Ureter (tissue), 1 donor: ENCODE measurements at places on chromosomes 5 and 9.
A peak's percentile ranks its signal among the peaks of the same experiment; 100 is the strongest.

DNA sequence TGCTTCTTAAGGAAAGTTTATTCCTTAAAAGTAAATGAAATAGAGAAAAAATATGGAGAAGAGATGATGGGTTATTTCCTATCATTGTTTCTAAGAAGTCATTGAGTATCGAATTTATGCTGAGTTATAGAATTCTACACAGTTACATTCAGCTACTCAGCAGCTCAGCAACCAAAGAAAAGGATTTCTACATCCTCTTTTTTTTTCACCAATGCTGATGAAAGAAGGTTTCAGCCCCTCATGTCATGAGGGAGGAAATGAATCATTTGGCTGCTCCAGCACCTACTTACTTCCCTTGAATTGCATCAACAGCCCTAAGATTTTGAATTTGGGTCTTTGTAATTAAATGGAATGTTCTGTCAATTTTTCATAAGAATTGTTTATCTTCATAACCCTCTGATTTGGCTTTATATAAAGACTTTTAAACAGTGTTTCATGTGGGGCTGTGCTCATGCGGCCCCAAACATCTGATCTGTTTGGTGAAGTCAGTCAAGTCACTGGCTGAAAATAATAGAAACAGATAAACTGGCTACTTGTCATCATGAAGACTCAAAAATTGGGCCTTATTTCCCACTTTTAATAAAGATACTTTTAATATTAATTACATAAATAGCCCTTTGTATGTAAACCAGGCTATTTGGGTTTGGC lies 18.5 kb upstream of the SNX2 start:
- DNase-seq: no peak

GRCh38 chr9:34252016-34252415 lies 73.2 kb downstream of the UBAP1 start:
- no peak for DNase-seq

DNA sequence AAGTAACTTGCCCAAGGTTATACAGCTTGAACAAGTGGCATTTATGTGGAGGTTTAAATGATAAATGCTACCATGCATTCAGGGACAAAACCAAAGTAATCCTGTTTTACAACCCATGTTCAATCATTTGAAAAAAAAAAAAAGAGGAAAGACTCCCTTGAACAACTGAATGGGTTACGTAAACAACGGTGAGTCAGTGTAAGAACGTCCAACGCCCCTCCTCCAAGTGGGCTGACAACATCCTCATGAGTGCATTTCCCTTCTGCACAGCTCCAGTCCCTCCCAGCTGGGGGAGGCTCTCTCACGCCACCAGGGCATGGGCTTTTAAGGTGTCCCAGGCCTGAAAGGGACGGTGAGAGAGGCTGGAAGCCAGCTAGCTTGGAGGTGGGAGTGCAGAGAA lies 90.0 kb downstream of the PRRT1B start:
- DNase-seq: peak; percentile 86

- peak; percentile 89 for DNase-seq
These were observed 5.7 kb upstream of the NOTCH1 start for GRCh38 chr9:136551401-136552116.

GRCh38 chr5:176776141-176776865 lies 34.1 kb upstream of the UNC5A start:
- peak; percentile 33 for DNase-seq

DNA sequence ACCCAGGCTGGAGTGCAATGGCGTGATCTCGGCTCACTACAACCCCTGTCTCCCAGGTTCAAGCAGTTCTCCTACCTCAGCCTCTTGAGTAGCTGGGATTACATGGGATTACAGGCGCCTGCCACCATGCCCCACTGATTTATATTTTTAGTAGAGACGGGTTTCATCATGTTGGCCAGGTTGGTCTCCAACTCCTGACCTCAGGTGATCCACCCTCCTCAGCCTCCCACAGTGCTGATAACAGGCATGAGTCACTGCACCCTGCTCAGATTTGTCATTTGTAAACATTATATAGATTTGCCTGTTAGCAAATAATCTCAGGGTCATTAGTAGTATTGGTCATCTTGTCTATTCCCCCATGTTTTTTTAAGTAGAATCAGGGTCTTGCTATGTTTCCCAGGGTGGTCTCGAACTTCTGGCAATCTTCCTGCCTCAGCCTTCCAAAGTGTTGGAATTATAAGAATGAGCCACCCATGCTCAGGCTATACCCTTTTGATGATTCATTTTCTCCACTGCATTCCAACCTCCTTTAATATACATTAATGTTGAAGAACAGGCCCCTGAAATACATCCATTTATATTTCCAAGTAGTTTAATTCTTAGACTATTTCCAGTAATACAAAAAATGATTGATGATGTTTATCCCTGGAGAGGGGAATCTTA lies 17.3 kb downstream of the CENPH start:
- DNase-seq: no peak

DNA sequence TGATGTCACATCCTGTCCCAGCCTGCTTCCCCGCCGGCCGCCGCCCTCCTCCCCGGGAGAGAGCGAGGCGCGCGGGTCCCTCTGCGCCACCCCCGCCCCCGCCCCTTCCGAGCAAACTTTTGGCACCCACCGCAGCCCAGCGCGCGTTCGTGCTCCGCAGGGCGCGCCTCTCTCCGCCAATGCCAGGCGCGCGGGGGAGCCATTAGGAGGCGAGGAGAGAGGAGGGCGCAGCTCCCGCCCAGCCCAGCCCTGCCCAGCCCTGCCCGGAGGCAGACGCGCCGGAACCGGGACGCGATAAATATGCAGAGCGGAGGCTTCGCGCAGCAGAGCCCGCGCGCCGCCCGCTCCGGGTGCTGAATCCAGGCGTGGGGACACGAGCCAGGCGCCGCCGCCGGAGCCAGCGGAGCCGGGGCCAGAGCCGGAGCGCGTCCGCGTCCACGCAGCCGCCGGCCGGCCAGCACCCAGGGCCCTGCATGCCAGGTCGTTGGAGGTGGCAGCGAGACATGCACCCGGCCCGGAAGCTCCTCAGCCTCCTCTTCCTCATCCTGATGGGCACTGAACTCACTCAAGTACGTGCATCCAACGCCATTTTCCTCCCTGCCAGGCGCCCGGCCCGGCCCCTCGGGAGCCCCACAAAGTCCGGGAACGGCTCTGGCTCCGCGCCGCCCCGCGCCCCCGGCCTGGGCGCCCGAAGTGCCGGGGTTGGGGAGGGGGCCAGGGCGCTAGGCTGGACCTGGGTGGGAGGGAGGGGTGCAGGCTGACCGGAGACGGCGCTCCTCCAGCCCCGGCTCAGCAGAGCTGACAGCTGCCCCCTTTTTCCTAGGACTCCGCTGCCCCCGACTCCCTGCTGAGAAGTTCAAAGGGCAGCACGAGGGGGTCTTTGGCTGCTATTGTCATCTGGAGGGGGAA lies 12.0 kb upstream of the OLFM1 start:
- DNase-seq: peak; percentile 69

GRCh38 chr9:93815135-93815534 lies 140.0 kb downstream of the BARX1 start:
- no peak for DNase-seq

DNA sequence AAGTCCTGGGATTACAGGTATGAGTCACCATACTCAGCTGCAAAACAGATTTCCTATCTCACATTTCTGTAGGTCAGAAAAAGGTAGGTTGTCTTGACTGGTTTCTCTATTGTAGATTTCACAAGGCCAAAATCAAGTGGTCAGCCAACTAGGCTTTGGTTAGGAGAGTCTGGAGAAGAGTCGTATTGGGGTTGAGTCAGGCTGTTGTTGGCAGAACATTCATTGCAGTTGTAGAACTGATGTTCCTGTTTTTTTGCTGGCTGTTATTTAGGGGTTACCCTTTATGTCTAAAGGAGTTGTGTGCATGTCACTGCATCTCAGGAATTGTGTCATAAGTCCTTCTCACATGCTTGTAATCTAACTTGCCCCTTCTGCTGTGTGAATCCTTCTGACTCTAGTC lies 814.2 kb upstream of the GRAMD2B start:
- no peak for DNase-seq

DNA sequence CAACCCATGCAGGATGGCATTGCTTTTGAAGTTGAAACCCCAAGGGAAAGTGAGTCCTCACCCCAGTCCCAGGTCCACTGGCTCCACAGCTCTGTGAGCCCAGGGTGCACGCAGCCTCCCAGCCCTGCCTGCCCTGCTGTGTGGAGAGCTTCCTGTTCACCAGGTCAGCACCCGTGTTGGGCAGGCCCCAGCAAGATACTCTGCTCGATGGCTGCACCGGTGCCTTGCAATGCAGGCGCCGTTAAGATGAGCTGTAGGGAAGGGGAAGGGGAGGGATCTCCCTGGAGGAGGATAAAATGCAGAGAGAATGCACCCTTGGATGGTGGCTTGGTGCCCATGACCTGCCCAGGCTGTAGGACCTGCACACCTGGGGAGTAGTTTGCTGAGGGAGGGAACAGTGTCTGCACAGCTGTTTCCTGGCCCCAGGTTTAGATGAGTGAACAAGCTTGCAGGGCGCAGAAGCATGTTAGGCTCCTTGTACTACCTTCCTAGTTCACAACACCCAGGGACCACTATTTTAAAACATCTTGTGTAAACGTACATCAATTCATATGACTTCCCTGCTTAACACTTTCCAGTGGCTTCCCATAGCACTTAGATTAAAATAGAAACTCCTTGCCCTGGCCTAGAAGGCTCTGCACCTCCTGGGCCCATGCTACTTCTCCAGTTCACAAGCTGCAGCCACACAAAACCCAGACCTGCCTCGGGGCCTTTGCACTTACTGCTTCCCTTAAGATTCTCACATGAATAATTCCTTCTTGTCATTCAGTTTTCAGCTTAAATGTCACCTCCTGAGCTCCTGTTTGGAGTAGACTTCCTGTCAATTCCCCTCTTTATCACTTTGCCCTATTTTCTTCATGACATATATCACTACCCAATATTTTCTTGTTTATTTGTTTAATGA lies 19.6 kb downstream of the FAT2 start:
- peak; percentile 64 for DNase-seq

DNA sequence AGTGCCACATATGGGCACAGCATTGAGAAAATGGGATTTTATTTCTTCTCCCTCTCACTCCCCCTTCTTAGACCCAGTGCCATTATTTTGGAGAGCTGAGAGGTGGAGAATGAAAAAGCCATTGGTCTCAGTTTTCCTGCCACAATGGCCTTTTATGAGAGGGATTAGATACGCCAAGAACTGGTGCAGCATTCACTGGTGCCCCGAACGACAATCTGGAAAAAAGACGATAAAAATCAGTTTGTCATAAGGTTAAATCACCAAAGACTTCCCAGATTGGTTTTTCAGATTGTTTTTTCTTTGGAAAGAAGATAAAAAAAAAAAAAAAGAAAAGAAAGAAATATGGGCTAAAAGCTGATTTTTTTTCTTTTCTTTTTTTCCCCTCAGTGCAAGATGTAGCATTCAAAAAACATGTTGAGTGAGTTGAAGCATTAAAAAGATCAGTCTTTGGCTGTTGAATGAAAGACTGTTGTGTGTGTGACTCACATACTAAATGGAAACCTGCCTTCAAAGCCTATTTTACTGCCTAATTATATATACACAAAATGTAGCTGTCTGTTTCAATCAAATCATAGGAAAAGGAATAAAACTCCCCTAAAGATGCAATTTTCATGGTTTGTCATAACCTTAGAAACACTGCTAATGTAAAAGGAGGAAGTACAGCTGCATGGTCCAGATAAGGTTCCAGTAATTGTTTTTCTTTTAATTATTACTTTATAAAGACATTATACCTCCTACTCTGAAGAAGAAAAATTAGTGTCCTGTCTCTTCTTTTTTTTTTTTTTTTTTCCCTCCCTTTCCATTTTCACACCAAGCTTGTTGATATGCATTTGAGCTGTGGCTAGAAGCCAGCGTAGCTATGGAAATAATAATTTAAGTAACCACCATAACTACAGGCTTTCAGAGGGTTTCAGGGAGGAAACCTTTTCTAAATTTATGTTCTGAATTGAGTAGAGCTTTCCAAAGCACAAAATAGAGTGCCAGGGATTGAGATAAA lies 27.2 kb upstream of the ZNF608 start:
- DNase-seq: no peak

- no peak for DNase-seq
These were observed 328.8 kb upstream of the BRINP1 start for GRCh38 chr9:119697996-119698395.

GRCh38 chr9:82681809-82682208 lies 381.1 kb downstream of the RASEF start:
- DNase-seq: no peak

- no peak for DNase-seq
These were observed 658.4 kb downstream of the EFNA5 start for GRCh38 chr5:107012371-107012770.

DNA sequence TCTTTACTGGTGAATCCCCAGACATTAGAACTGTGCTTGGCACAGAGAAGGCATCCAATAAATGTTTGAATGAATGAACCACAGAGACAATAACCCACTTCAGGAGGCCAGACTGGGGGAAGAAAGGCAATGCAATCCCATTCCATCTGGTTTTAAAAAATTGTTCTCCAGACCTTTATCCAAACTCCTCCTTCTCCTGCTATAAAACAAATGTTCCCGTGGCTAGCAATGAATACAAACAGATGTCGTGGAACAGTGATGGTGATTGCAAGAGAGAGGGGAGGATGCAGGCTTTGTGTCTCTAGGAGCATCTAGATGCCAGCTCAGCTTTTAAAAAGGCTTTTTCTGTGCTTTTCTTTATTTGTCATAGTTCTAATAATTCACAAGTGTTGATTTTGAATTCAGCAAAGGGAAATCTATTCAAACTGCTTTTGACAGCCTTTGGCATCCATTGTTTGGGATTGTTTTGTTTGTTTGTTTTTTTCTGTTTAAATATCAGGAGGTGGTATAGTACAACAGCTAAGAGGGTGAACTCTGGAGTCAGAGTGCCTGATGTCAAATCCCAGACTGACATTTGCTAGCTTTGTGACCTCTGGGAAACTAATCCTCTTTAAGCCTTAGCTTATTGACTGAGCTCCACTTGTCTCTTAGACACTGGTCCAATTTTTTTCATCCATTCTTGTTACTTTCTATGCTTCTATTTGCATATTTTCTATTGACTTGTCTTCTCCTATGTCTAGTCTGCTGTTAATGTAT lies 59.1 kb downstream of the TNFSF15 start:
- DNase-seq: no peak

DNA sequence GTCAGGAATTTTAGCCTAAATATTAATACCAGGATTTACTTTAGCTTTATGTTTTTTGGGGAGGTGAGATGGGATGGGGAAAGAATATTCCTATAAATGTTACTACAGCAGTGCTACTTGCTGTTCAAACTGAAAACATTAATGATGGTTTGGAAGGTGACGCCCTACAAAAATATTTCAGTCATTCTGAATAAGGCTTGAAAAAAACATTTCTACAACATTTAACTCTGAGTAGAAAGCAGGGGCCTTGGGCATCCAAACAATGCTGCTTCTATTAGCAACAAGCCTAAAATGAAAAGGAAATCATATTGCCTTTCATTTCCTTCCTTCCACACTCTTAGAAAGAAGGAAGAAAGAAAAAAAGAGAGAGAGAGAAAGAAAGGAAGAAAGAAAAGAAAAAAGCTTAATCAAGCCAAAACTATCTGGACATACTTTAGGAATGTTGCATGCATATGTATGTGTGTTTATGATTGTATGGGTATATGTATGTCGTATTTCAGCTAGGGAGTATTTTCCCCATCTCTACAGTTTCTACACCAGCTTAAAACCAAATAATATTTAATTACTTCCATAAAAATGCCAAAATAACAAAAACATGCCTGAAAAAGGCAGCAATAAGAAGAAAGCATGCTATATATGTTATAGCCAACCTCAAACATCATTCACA lies 16.3 kb upstream of the DAB2 start:
- no peak for DNase-seq

GRCh38 chr9:127455324-127455992 lies 4.1 kb downstream of the LRSAM1 start:
- no peak for DNase-seq
